Hematopoietic multipotent progenitor cell (in vitro differentiated cells): ENCODE measurements at places on chromosomes 5 and 9. TPM values are rescaled to one million over a fixed set of nuclear protein-coding genes. Genes with fewer than 3 reads are reported as not detected.

GRCh38 chr9:112145886-112146285 lies 29.2 kb downstream of the SUSD1 start:
- DNase-seq = no peak

DNA sequence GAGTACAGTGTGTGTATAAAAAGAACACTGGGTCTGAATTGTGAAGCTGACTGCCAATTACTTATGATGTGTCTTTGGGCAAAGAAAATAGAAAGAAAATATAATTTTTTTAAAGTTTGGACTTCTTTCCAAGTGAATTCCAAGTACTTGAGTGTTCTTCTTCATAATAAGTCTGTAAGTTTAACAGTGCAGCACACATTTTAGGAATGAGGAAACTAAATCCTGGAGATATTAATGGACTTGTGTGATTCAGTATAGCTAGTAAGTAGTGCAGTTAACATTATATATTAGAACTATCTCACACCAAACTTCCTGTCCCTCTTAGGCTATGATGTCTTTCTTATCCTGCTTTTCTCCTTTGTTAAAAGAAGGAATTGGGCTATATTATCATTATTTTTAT lies 1953.8 kb downstream of the MAT2B start:
- no peak for DNase-seq

DNA sequence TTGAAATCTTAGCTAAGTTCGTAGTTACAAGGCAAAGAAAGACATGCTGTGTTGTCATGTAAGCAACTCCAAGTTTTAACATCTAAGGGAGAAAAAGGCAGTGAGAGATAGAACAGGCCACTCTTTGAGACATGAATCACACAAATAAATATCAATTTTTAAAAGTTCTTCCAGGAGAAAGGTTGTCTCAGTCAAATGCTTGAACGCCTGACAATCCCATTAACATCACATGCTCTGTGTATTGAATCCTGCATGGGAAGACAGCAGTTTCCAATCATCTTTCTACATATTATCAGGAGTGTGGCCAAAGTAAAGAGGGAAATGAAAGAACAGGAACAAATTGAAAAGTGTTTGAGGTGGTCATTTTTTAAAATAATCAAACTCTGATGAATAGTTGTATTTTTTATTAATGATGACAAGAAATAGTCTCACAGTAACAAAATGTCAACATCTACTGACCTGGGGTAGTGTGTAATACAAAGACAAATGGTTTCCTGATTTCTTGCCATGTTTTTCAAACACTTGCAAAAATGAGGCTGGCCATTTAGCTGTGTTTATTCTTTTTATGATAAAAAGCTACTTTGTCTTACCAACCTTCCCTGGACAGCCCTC lies 6.4 kb upstream of the C6 start:
- DNase-seq = no peak

- no peak for DNase-seq
Measured at GRCh38 chr5:25701936-25702335, 1057.2 kb upstream of the CDH10 start.

DNA sequence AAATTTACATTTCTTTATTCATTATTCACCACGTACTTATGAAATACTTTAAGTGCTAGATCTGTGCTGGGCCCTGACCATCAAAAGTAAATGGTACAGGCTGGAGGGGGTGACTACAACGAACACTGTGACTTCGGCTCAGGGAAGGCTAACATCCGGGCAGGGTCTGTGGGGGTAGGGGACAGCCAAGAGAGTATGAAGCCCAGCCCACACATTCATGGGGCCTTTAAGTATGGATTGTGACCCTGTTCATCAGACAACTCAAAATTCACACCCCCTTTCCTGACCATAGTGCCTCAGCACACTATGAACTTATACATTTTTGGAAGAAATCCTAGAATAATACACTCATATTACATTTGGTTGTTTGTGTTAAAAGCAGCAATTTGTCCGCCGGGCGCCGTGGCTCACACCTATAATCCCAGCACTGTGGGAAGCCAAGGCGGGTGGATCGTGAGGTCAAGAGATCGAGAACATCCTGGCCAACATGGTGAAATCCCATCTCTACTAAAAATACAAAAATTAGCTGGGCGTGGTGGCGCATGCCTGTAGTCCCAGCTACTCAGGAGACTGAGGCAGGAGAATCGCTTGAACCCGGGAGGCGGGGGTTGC lies 33.3 kb downstream of the MORN5 start:
- no peak for DNase-seq

DNA sequence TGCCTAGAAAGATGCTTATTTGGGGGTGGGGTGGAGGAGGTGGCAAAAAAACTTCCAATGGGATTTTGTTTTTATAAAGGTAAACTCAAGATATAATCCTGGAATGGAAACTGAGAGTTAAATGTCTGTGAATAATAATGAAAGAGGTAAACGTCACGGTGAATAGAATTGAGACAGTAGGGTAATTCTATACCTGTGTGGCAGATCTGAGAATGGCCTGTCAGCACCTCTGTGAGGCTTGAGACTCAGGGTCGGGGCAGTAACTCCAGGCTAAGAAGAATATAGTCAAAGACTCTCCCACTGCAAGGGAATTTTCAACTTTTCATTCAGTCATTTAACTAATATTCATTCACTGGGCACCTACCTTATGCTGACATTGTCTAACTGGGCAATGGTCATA lies 581.2 kb upstream of the ZNF608 start:
- DNase-seq = no peak

- no peak for DNase-seq
Measured at GRCh38 chr5:61280761-61281427, 51.2 kb upstream of the ZSWIM6 start.

TAF1L gene
- total RNA-seq = under 0.01 TPM
